H4 (cell line): ENCODE measurements at places on chromosomes 5 and 9.

DNA sequence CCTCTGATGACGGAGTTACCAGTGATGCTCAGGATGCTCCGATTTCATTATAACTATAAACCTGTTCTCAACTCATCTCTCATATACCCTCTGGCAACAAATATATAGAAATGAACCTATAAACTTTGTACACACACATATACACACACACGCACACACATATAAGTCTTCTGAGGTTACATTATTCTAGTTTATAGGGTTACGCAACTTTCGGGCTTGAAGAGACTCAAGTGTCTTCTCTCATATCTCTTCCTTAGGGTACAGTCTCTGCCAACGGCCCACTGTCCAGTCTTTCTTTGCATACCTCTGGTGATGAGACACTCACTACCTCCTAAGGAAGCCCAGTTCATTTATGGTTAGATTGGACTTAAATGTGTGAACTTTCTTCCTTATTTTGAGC lies 69.4 kb upstream of the TBC1D2 start:
- DNase-seq = no peak

DNA sequence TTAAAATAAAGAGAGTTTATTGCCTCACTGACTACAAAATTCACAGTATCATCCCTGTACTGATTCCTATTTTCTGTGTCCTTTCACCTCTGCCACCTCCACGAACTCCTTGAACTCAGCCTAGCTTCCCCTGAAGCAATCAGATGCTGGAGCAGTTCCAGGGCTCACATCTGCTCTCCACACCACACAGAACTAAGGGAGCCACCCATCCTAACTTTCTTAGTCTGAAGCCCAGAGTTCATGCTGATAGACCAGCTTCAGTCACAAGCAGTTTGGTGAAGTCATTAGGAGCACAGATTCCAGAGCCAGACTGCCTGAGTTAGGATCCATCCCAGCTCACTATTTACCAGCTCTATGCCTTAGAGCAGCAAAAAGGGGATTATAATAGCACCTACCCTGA lies 15.6 kb upstream of the EPB41L4A start:
- no peak for DNase-seq

GRCh38 chr5:100901821-100902341 lies 1.2 kb downstream of the ST8SIA4 start:
- DNase-seq = peak; percentile 30

DNA sequence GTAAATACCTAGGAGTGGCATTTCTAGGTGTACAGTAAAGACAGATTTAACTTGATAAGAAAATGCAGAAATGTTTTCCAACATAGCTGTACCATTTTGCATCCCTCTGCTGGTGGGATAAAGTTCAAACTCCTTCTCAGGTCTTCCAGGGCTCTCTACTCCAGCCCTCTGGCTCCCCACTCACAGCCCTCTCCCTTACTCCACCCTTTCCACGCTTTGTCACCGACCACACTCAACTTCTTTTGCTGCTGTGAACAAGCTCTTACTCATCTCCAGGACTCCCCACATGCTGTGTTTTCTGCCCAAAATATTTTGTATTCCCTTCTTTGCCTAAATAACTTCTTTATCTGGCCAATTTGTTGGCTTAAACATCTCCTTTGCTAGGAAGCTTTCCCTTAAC lies 90.6 kb upstream of the OSMR start:
- no peak for DNase-seq

- no peak for DNase-seq
These were observed 639.3 kb downstream of the MTRR start for GRCh38 chr5:8508231-8508630.

DNA sequence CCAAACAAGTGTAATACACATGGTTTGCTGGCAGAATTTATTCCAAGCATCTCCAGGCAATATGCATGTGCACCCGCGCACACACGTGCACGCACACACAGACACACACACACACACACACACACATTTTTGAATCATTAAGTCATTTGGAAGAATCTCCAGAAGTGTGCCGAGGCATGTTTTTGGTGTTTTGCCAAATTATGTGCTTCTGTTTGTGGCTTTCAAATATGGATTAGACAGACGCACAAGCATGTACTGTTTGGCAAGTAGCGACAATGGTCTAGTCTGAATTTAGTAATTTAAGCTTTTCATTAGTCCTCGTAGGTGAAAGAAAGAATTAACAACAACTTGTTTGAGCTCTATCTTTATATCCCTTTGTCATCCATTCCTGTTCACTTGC lies 36.7 kb downstream of the NFIB start:
- DNase-seq = peak; percentile 10

DNA sequence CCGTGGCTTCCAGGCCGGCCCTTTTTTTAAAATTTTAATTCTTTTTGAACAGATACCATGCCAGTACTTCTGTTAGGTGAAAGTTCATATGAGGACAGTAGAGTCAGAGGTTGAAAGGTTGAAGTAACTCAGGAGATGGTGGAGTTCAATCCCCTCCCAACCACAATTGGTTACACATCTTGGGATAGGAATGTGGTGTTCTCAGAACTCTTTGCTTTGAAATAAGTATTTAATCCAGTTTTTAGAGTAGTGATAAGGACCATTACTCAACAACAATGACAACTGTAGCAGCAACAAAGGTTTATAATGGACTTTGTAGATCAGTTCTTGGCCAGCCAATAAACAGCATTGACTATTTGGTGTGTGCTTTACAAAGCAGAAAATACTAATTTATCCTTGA lies 116.0 kb downstream of the ARHGAP26 start:
- DNase-seq = no peak

GRCh38 chr5:58009754-58010153 lies 450.1 kb downstream of the PLK2 start:
- DNase-seq = no peak

- DNase-seq = no peak
These were observed 32.3 kb downstream of the NTRK2 start for GRCh38 chr9:84701801-84702200.

GRCh38 chr9:127132375-127132774 lies 9.9 kb upstream of the ANGPTL2 start:
- DNase-seq = no peak

- DNase-seq = no peak
These were observed 282.9 kb upstream of the EDIL3 start for GRCh38 chr5:84667576-84667975.

DNA sequence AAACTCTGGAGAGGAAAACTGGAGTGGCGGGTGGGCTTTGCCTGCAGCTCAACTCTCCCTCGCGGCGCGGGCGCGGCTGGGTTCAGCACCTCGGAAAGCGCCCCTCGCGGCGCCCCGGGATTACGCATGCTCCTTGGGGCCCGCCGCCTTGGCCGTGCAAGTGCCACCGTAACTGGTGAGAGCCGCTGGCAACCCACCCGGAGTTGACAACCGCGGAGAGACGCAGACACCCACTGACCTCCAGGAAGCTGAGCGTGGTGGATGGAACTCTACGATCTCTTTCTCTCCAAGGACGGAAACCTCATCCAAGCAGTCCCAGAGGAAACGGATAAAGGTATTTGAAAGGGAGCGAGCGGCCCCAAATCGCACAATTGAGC lies 194 bp upstream of the RXFP3 start:
- no peak for DNase-seq

GRCh38 chr9:69279084-69279731 lies 45.8 kb upstream of the ENTREP1 start:
- no peak for DNase-seq

DNA sequence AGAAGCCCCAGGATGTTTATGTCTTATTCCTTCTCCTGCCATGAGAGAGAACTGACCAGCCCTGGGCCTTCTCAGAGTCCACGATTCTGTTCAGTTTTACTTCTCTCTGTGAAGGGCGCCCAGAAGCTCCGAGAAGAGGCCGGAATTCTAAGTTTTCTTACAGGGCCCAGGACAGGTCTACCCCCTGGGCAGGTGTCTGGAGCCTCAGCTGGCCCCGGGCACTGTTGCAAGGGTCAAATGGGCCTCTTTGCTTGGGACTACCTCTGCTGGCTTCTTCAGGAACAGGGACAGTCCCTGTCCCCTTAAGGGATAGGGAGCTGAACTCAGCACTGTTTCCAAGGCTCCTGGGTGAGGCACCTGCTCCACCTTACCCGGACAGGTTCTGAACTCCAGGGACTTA lies 55.0 kb downstream of the RASGEF1C start:
- no peak for DNase-seq

DNA sequence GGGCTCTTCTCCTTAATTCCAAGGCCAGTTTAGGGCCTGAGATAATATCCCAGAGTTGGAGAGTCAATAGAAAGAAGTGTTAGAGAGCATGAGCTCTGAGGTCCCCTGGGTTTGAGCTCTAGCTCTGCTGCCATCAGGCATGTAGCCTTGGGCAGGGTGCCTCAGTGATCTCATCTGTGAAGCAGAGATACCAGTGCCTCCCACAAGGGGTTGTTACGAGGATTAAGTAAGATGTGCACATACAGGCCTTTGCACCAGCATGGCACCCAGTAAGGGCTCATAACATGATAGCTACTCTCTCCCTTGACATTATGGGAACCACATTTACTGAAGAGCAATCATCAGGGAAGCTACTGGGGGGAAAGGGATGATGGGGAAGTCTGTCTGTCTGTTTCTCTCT lies 265.7 kb downstream of the HSPA4 start:
- no peak for DNase-seq

DNA sequence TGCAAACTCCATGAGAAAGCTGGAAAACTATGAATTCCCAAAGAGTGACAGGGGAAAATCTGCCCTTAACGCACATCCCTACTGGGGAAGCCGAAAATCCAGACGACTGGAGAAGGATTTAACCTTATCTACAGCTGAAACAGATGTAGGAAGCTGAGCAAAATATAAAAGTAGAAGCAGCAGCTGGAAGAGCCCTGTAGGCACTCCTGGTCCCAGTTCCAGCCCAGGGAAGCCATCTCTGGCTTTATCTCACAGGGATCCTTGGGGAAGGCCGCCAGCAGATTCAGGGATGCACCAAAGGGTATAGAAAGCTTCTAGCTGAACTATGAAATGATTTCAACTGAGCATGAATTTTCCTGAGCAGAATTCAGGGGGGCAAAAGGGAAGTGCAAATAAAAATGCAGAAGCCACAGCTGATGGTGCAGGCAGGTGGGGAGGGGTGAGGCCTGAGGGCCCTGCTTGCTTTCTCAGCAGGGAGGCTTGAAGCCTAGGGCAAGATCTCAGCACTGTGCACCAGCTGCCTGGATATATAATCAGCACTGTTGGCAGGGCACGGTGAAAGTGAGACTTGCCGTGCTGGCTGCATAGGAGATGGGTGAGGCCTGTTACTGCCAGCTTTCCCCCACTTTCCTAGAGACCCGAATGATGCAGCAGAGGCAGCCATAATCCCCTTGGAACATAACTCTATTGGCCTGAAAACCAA lies 2019.5 kb upstream of the NUDT12 start:
- no peak for DNase-seq

DNA sequence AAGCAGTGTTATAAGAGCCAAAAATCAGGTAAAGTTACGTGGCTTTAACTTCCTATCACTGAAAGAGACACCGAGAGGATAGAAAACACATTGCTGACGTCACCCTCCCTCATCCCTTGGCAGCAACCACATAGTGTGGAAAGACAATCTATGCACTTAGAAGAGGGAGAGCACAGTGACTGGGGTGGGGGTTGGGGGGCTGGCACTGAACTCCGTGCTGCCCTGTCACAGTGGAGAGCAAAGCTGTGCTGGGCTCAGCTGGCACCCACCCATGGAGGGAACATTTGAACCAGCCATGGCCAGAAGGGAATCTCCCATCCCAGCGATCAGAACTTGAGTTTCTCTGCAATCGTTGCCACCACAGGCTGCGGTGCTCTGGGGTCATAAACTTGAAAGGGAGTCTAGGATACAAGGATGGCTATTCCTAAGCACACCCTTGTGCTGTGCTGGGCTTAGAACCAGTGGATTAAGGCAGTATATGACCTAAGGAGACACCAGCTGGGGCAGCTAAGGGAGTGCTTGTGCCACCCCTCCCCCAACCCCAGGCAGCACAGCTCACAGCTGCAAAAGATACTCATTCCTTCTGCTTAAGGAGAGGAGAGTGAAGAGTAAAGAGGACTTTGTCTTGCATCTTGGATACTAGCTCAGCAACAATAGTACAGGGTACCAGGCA lies 73.4 kb downstream of the KIAA0825 start:
- no peak for DNase-seq

GRCh38 chr9:113563826-113564497 lies 100.4 kb downstream of the RGS3 start:
- DNase-seq = no peak

- DNase-seq = no peak
These were observed 516 bp upstream of the DMRT2 start for GRCh38 chr9:1049641-1050040.

GRCh38 chr5:33608344-33609041 lies 167.7 kb downstream of the TARS1 start:
- no peak for DNase-seq

DNA sequence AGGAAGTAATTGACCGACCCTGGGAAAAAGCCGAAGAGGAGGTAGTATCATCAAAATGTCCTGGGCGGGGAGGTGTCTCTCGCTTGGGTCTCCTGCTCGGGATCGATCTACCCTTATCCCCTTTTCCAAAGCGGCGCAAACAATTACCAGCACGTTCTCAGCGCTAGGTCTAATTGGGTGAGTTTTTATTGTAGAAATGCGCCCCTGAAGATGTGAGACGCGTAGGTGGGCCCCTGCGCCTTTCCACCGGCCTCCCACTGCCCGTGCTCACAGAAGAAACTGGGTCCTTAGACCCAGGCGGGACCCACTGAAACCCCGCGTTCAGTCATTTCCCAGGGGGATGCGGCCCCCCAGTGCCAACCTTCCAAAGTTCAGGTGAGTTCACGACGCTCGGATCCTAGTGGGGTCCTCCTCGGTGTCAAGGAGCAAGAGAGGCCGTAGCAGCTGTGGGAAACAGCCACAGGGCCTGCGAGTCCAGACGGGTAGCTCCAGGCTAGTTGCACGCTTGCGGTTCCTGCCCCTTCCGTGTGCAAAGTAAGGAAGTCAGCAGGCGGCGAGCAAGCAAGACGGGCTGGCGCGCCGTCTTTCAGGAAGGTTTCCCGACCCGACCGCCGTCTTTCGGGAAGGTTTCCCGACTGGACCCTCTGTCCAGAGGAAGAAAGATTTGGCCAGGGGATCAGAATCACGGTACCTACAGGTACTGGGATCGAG lies 1.5 kb downstream of the SMIM32 start:
- no peak for DNase-seq

DNA sequence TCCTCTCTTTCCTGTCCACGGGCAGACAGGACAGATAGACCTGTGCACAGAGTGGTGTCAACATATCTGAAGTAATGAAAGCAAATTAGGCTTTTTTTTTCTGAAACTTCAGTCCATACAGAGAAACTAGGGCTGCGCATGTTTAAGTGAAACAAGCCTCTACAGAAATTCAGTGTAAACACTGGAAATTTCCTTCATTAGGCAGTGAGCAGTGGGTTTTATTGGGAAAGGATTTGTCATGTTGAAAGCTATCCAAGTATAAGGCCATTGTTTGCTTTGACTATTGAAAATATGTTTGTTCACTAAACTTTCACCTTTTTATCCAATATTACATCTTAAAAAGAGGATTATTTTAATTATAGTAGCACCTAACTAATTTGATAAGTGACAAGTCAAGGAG lies 161.2 kb downstream of the AOPEP start:
- no peak for DNase-seq

- DNase-seq = no peak
These were observed 6.5 kb downstream of the SH3PXD2B start for GRCh38 chr5:172447646-172448365.

- DNase-seq = no peak
These were observed 17.5 kb upstream of the GPX3 start for GRCh38 chr5:151002681-151003502.
